Activated naive CD4-positive, alpha-beta T cell treated with anti-CD3 and anti-CD28 coated beads for 36 hours (primary cell): ENCODE measurements at places on chromosomes 4 and X. TPM values are rescaled to one million over a fixed set of nuclear protein-coding genes. Genes with fewer than 3 reads are reported as not detected.

The NAA15 gene
- total RNA-seq, result 91.5 TPM

The CLTRN gene
- 0.38 TPM for total RNA-seq

The CT45A3 gene
- not detected for total RNA-seq

The HSD17B13 gene
- 0.10 TPM for total RNA-seq

- DNase-seq, result no peak
Measured at GRCh38 chrX:23664496-23664895, 2.8 kb upstream of the PRDX4 start.

- no peak for DNase-seq
Measured at GRCh38 chr4:184641451-184641850, 7.8 kb downstream of the CASP3 start.

DNA sequence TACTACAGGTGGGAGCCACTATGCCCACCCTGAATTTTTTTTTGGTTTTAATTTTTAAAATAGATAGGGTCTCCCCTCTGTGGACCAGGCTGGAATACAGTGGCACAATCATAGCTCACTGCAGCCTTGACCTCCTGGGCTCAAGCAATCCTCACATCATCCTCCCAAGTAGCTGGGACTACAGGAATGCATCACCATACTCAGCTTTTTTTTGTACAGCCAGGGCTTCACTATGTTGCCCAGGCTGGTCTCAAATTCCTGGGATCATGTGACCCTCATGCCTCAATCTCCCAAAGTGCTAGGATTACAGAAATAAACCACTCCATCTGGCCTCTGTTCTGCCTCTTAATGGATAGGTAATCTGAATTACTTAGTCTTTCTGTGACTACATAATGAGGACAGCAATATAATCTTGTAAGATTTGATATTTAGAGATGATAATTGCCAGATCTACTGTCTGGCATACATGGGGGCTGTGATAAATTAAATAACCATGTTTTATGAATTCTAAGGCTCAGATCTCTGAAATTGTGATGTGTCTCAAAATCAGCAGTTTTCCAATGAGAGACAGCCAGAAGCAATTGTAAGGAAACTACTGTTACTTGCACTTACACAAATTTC lies 26.7 kb downstream of the PDS5A start:
- no peak for DNase-seq

- DNase-seq, result peak; percentile 18
Measured at GRCh38 chr4:120331486-120332370, 265.1 kb upstream of the MAD2L1 start.

DNA sequence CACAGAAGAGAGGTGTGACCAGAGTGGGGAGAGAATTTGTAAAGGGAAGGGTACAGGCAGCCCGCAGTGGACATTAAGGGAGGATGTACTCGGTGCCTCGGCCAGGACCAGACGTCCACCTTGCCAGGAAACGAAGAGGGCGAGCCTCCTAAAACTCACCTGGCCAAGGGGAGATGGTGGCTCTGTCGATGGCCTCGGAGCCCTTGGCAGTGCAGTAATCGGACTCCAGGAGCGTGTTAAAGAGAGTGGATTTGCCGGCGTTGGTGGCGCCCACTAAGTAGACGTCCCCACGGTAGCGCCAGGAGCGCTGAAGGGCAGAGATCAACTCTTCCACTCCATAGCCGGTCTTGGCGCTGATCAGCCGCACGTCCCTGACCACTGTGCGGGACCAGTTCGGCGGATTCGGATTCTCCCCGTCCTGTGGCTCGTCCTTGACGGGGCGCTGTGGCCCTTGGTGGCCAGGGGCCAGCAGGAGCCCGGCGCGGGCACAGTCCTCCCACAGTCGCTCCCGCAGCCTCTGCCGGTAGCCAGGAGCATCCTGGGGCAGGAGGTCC lies 1.0 kb downstream of the NOA1 start:
- DNase-seq, result no peak

- no peak for DNase-seq
Measured at GRCh38 chrX:19611636-19612376, 96.5 kb upstream of the MAP3K15 start.

GRCh38 chr4:145697332-145697731 lies 17.4 kb downstream of the C4orf51 start:
- no peak for DNase-seq

DNA sequence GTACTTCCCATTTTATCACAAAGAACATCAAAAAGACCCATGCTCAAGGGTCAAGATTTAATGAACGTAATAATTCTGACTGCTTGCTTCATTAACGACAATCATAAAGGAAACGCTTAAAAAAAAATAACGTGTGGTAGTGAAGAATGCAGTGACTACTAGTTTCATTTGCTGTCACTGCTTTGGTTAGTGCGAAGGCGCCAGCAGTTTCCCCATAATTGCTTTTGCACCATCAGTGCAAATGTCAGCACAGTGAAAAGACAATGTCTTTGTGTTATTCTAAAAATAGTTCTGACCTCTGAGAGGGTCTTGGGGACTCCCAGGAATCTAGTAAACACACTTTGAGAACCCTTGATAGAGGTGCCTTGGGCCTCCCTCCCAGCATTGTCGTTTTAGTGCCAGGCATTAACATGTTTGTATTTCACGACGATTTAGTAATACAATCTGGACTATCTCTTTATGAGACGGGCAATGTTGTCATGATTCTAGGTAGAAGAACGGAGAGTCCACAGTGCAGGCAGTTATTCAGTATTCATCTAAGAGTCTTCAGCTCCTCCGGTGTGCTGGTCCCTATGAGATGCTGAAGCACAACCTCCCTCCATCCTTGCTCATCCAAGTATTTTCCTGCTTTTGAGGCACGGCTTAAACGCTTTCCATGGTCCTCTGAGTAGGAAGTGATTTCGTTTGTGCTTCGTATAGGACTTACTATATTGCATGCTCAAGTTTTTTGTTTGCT lies 71.0 kb downstream of the AFF1 start:
- peak; percentile 74 for DNase-seq

GRCh38 chr4:186700746-186701145 lies 22.9 kb downstream of the FAT1 start:
- no peak for DNase-seq

- DNase-seq, result no peak
Measured at GRCh38 chr4:7151668-7152227, 40.6 kb upstream of the SORCS2 start.

- DNase-seq, result no peak
Measured at GRCh38 chr4:169150806-169151205, 120.0 kb downstream of the SH3RF1 start.
